Central memory CD8-positive, alpha-beta T cell (primary cell): ENCODE measurements at places on chromosomes 5 and 9.

DNA sequence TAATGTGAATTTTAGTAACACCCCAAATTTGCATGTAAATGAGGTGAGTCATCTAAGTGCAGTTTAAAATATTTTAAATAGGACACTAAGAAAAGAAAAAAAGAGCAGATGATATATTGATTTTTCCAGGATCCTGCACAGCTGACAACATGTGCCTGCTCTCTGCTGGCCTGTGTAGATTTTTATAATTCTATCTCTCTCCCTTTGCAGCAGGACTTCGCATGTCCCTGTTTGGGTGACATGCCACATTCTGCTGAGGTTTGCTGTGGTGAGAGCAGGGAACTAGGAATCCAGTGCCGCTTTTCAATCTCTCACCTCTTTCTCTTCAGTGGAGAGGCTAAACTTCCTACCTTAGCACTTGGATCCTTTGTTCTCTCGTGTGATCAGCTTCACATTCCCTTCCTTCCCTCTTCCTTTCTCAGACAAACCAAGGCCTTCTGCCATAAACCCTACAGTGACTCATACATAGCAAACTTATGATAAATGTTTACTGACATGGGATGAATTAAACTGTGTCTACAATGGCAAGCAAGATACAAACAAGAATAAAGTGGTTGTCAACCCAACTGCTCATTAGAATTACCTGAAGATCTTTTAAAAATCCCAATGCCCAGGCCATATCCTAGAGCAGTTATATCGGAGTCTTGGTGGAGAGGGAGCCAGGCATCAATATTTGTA lies 198.8 kb upstream of the EFNA5 start:
- no peak for DNase-seq

DNA sequence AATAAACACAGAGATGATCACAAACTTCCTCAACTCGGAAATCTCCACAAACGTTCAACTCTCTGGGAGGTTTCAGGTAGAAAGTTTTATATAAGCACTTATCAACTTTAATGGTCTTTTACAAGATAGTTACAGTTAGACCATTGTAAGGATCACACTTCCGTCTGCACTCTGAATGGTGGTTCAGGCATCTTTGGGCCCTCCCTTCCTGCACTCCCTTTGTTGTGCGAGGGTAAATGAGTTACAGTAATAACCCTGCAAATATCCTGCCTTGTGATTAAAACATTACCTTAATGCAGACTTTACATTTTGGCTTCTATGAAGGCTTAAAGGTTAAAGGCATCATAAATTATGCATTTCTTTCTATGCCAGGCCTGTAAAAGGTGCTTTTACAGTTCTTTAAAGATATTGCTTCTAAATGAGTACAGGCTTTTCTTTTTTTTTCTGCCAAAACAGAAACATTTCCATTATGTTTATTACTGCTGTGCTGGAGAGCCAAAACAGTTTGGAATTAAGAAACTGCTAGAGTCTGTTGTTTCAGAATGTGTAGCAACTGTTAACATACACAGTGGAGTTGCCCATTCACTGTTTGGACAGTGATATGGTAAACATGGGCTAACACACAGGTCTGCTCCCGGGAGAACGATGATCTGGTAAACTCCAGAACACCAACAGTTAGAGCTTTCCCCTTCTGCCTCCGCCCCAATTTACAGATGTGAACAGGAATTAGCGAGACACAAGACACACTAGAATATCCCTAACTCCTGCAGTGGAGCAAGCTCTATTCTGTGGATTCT lies 1.1 kb downstream of the PRUNE2 start:
- DNase-seq: no peak

GRCh38 chr5:123035918-123036390 lies 571 bp downstream of the PPIC start:
- no peak for DNase-seq

DNA sequence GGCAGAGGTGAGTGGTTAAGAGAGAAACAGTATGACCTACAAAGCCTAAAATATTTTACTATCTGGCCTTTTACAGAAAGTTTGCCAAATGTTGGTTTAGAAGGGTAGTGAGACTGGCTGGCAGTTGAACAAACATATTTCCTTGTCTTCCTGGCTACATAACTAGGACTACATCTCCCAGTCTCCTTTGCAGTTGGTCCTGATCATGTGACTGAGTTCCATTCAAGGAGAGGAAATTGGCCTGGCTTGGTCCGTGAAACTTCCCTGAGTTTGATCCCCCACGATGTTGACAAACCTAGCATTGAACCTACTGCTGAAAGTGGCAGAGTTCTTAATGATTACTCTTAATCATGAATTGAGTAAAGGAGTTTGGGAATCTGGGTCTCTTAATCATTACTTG lies 280.8 kb downstream of the SLIT3 start:
- DNase-seq: no peak

DNA sequence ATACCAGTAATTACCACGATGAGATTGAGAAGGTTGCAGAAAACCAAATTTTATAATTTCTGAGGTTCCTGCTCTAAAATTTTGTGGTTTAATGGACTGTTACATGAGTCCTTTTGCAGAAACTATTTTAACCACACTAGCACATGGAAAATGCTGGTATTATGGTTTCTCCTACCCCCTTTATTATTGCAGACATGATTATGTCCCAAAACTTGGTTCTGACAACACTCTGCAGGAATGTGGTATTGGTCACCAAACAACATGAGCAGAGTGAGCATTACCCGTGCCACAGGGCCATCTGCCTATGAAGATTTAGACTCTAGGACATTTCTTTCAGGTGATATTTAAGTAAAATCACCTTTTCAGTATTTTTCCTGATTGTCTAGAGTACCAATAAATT lies 2.8 kb upstream of the ECM2 start:
- DNase-seq: no peak

- no peak for DNase-seq
These were observed 76.2 kb upstream of the PTPN3 start for GRCh38 chr9:109574061-109574882.

DNA sequence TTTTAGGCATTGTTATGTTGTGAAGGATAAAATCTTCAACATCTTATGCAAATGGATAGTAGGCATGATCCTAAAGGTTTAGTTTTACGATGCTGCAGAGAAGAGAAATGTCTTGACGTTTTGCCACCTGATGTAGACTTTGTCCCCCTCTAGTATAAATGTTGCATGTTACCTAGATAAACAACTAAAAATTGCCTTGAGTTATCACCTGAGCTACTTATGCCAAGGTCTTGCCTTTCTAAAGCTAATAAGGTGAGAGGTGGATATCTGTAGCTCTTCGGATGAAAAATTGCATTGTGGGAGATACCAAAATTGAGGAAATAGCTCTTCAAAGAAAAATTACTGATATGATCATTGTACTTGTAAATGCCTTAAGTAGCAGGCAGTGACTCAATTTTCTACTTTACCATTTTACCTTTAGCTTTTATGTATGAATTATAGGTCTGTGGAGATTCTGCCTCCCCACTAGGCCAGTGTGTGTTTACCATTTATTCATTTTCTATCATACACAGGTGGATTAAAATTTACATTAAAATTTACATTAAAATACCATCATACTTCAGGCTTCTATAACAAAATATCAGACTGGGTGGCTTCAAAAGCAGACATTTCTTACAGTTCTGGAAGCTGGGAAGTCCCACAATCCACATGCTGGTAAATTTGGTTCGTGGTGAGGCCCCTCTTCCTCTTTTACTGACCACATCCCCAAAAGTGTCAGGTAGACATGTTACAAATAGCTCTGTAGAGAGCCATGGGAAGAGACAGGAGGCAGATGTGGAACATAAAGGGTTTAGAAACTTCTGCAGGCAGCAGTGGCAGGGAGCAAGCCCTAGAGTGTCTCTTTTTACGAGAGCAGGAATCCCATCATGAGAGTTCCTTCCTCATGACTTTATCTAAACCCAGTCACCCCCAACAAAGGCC lies 100.7 kb upstream of the ERBIN start:
- DNase-seq: no peak

DNA sequence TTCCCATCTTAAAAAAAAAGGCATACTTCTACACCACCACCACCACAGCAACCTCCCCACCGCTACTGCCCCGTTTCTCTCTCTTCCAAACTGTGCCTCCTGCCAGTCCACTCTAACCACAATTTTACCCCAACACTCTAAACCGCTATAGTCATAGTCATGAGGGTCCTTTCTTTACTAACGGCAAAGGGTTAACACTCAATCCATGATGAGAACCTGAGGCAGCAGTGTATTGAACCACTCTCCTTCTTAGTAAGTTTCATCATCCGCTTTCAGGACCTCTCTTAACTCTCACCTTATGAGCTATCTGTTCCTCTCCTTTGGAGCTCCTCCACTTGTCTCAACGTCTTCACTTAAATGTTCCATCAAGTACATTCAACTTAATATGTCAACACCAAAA lies 34.0 kb downstream of the IDNK start:
- DNase-seq: no peak

DNA sequence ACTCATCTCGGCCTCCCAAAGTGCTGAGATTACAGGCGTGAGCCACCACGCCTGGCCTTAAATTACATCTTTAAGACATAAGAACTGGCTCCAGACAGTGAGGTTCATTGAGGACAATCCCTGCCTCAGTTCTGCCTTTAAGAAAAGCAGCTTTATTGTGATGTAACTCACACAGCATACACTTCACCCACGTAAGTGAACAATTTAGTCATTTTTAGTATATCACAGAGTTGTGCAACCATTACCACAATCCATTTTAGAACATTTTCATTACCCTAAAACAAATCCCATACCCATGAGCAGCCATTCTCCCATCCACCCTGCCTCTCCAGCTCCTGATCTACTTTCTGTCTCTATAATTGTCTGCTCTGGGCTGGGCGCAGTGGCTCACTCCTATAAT lies 24.0 kb upstream of the LTC4S start:
- DNase-seq: no peak

DNA sequence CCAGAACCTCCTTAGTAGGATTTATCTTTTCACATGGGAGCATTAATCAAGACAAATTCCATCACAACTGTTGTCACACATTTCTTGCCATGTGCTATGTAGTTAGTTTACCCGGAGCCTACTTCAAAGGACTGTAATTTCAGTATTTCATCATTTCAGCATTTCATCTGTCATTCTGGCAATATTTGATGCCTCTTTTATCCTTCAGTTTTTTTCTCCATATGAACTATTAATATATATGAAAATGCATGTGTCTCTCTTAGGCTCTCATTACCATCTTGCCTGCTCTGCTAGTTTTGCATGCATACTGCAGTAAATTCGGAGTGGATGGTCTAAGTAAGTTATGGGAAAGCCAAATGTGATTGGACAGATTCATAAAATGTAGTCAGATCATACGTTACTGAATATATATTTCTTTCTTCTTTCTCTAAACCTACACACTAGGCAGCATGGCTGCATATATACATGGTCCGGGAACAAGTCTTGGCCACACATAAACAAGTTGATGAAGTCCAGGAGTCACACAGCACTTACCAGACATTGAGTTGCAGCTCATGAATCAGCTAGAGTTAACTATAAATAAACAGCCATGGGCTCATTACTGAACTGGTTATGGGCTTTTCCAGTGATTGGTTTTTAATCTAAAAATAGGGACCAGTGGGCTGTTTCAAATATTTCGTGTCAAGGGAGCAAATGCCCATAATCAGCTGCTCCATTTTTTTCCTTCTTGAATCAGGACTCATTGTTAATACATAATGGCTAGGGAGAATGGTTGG lies 46.6 kb downstream of the SPATA31D1 start:
- no peak for DNase-seq
